ENCODE measurements at places on chromosomes 6 and 20.

GRCh38 chr20:59020938-59021551 lies 1.8 kb downstream of the TUBB1 start:
- peak; percentile 41 for DNase-seq

- no peak for DNase-seq
These were observed 15.7 kb upstream of the FAM83C start for GRCh38 chr20:35307666-35308653.

DNA sequence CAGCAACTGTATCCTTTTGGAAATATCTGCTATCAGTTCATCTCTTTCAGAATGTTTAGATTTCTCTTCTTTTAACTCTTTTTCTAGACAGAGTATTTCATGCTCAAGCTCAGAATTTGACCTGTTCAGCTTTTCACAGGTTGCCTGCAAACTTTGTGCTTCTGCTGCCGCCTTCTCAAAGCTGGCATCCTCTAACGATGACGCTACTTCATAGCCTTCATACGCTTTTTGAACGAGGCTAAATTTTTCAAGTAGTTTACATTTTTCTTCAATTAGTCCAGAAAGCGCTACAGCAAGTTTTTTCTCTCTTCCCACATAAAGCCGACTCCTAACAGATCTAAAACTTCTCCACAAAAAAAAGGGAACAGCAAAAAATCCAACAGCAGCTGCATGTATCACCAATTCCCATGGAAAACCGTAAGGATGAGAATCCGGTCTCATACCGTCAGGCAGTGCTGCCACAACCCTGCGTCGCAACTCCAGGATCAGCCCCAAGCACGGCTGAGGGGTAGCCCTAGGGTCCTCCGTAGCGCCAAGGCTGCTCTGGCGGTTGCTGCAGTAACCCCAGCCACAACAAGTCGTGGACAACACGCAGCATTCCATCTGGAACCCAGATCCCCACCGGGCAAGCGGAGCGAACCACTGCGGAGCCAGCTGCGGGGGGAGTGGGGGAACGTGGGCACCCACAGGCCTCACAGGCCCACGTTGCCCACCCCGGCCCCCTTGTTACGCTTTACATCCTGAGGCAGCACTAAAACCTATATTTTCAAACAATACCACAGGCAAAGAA lies 30.6 kb downstream of the DACT2 start:
- DNase-seq = no peak

- no peak for DNase-seq
These were observed 140.3 kb downstream of the NFATC2 start for GRCh38 chr20:51402201-51402600.

GRCh38 chr6:6676910-6677441 lies 88.5 kb downstream of the LY86 start:
- peak; percentile 91 for DNase-seq

DNA sequence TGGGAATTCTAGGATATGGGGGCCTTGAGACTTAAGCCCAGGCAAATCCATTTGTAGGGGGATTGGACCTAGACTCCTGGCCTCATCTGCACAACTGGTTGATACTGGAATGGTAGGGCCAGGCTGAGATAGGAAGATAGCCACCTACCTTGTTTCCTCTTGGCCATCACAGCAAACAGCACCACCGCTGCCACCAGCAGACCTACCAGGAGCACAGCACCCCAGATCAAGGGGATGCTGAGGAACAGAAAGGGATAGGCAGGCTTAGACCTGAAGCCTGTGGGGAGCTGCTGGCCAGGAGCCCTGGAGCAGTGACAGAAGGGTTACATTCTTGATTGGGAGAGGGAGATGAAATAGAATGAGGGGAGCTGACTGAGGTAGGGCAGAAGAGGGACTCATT lies 3.5 kb downstream of the TREML1 start:
- no peak for DNase-seq

GRCh38 chr20:22575087-22575721 lies 9.2 kb downstream of the FOXA2 start:
- DNase-seq = no peak

DNA sequence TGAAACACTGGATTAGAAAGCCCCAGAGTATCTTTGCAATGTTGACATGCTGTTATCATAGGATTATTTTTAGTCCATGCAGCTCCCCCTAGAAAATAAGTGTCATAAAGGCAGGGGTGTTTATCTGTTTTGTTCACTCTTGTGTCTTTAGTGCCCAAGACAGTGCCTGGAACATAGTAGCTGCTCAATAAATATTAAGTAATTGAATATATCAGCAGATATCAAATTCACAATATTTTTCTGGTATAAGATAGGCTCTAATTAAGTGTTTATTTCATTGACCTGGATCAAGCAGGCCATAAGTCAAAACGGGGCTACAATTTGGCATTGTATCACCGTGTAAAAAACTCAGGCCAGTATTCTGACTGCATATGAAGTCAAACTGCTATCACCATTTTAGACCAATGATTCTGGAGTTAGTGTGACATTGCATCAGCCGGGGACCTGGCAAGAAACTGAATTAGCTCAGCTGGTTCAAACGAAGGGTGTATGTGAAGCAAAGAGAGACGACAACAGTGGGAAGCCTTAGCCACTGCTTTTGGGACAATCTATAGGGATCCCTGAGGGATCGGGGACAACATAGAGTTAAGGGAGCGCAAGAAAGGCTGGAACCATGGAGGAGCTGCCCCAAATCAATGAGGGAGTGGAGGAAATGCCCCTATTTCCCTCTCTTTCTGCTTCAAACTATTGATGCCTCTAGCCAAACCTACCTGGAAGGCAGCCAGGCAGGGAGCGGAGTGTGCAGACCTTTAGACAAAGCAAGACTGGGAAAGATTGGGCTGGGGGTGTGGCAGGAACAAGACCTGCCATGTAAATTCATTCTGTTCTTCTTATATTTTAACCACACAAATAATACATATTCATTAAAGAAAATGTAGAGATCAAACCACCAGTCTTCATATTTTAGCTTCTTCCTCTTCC lies 112.2 kb downstream of the PLEKHG1 start:
- DNase-seq = no peak

GRCh38 chr6:158068893-158069799 lies 87.5 kb downstream of the SYNJ2 start:
- DNase-seq = no peak

DNA sequence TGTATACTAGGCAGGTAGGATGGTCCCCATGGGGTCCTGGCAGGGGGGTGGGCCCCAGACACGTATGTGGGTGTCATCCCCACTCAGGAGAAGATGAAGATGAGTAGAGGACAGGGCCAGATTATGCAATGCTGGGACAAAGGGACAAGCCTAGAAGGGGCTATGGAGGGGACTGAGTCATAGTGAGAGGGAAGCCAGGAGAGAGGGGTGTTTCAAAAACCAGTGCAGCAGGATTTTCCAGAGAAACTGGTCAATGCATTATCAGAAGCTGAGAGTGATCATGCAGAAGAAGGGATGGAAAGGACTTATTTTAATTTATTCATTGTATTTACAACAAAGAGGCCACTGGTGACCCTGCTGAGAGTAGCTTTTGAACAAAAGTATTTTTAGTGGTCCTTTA lies 74.0 kb downstream of the PPP1R3G start:
- DNase-seq = no peak

DNA sequence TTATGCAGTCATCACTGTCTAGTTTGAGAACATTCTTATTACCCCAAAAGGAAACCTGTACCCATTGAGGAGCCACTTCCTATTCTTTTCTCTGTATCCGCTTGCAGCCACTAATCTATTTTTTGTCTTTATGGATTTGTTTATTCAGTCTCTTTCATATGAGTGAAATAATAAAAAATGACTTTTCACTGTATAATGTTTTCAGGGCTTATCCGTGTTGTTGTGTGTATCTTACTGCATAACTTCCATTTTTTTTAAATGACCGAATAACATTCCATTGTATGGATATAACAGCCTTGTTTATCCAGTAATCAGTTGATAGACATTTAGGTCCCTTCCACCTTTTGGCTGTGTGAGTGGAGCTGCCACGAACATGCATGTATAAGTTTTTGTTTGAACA lies 86.6 kb downstream of the ZFAND3 start:
- no peak for DNase-seq

GRCh38 chr20:22691369-22692118 lies 107.2 kb upstream of the FOXA2 start:
- peak; percentile 73 for DNase-seq

DNA sequence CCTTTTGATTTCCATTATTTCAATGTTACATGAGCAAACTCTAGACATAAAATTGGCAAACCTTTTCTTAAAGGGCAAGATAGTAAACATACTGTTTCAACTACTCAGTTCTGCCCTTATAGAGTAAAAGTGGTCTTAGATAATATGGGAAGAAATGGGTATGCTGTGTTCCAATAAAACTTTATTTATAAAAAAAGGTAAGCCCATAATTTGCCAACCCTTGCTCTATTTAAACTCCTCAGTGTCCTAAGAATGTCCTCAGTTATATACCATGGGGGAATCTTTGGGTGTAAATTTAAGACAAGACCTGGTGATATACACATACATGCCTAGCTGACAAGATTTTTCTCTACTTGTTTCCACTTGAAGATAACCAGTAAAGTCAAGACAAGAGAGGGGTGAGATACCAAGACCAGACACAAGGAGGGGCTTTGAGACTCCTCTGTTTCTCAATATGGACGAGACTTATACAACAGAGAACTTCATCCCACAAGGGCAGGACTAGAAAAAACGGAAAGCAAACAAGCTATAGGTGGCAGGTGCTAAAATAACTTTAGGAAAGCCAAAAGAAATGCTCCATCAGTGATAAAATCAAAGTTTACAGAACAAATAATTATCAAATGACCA lies 10.5 kb downstream of the SNX3 start:
- no peak for DNase-seq

GRCh38 chr6:136751991-136752390 lies 40.3 kb downstream of the MAP3K5 start:
- DNase-seq = no peak

DNA sequence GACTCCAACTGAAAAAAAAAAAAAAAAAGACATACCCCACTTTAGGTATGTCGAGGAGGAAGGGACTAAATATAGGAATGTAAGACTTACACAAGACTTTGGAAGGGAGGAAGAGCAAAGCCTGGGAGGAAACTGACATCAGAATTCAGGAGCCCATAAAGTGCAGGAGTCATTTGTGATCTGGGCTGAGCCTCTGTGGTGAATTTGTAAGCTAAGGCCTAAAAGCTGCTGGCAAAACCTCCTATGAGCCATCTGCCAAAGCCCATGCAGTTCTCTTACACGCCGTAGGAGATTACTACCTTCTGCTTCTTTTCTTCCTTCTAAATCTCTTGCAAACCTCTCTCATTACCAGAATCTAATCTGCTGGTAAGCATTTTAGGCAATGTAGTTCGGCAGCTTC lies 52.0 kb upstream of the THEMIS start:
- DNase-seq = no peak

DNA sequence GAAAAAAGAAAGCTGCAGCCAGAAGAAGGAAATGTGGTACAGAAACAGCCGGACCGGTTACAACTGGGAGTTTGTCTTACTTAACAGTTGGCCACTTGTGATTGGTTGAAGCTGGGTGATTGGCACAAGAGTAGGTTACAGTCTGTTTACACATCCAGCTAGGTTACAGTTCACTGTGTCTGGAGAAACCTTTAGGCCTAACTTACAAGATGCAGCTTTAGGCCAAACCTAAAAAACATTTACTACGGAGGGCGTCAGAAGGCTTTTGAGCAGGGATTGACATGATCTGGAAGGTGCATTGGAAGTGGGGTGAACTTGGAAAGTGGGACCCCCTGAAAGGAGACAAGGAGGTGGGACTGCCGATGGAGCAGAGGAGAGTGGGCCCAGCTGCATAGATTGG lies 122.3 kb downstream of the BANF2 start:
- DNase-seq = no peak

Measured in activated CD8-positive, alpha-beta memory T cell treated with anti-CD3 and anti-CD28 coated beads, Interleukin-2, amount 50 U/mL, for 48 hours (primary cell).